Right renal pelvis (tissue), 4 donors: ENCODE measurements at places on chromosomes 1 and 21. TPM values are rescaled to one million over a fixed set of nuclear protein-coding genes. Genes with fewer than 3 reads are reported as not detected.

- DNase-seq: no peak
These were observed 16.8 kb downstream of the ERRFI1 start for GRCh38 chr1:8009043-8010002.

DNA sequence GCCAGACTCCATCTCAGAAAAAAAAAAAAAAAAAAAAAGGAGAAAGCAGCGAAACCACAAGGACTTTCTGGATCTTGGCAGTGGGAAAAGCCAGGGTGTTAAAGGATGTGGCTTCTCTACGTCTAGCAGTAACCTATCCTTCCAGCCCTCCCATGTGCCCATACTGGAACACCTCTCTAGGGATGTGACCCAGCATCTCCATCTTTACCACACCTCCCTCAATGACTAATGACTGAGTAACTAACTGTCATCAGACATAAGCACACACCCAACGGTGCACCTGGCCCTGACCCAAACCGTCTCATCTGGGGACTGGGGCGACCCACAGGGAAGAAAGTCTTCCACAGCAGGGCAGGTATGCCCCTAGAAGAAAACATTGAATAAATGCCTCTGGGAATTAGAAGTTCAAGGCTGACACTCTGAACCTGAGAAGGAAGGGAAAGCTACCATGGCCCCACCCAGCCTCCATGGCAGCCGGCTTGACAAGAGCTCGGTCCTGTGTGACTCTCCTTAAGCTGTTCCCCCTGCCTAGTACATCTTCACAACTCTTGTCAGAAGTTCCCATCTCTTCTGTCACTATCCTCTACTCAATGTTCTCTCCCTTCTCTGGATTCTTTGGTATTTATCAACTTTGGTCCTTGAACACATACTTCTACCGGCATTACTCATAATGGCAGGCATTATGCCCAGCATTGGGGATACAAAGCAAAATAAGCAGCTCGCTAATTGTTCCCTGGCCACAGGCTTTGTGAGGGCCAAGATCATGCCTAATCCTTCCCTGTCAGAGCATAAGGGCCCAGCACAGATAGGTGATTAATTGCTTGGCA lies 14.8 kb upstream of the PAQR6 start:
- no peak for DNase-seq

Gene SPATA1
- polyA plus RNA-seq: 2.1 TPM

Gene ATF3
- 7.7 TPM for polyA plus RNA-seq

DNA sequence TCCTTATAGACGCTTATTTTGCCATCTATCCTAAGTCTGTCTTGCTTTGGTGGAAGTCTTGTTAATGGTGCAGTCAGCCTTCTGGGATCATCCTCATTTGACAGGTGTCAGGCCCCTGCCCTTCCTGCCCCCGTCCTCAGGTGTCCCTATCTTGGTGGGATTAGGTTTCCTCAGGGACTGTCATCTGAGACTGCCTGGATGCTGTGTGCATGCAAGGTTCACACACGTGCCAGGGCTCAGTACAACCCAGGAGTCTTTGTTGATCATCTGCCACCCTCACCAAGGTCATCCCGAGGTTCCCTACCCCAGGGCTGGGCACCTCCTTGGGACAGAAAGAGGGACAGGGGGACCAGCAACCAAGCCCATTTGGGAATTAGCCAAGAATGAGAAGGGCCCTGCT lies 18.0 kb downstream of the PADI2 start:
- DNase-seq: no peak

Gene CAMSAP2
- 42.3 TPM for polyA plus RNA-seq

Gene CRYAA
- not detected for polyA plus RNA-seq

Gene DENND2D
- 18.1 TPM for polyA plus RNA-seq

Gene TSPAN2
- 46.3 TPM for polyA plus RNA-seq

Gene LCE3D
- polyA plus RNA-seq: not detected

Gene SLC26A9
- 0.38 TPM for polyA plus RNA-seq

DNA sequence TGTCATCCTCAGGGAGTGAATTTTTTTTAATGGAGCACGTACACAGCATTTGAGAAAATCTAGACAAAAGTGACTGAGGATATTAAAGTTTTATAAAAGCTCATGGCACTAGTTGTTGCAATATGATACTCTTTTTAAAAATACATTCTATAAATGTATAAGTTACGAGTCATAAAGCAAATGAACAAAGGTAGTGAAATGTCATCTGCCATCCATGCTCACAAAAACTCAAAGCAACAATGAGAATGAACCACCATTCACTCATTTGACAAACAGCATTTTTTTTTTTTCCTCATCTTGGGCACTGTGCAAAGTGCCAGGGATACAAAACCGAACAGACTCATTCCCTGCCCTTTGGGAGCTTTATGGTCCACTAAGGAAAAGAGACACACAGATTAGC lies 38.7 kb downstream of the GPR137B start:
- DNase-seq: no peak

DNA sequence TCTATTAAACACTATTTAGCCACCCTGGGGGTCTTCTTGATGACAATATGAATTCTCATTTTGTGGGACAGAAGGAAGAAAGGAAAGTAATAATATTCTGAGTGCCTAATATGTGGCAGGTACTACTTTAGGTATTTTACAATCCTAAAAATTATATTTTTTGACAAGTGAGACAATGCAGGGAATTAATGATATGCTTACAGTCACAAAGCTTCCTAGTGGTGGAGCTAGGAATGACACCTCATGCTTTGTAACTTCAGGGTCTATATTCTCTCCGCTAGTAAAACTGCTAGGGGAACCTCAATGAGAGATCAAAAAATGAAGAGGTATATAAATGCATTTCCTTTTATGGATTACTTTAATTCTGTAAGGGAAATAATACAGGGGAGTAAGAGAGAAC lies 44.3 kb downstream of the TPR start:
- DNase-seq: no peak

- no peak for DNase-seq
These were observed 685 bp upstream of the DDI2 start for GRCh38 chr1:15616373-15617172.

DNA sequence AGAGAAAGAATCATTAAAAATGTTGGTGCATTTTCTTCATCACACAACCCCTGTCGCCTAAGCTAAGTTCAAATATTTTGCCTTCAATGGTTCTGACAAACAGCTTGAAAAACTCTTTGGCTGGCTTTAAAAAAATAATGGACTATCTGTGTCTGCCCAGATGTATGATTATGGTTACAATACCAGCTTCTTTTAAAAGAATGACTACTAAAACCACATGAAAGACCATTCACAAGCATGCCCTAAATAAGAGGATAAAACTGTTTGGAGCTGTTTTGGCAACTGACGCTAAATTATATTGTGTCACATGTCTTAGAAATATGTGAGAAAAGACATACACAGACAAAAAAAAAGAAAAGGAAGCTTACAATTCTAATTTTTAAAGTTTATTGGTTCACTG lies 23.7 kb upstream of the PLPPR4 start:
- DNase-seq: no peak

Gene SNX7
- polyA plus RNA-seq: 38.2 TPM

GRCh38 chr1:202967684-202968281 lies 726 bp upstream of the CYB5R1 start:
- DNase-seq: no peak

DNA sequence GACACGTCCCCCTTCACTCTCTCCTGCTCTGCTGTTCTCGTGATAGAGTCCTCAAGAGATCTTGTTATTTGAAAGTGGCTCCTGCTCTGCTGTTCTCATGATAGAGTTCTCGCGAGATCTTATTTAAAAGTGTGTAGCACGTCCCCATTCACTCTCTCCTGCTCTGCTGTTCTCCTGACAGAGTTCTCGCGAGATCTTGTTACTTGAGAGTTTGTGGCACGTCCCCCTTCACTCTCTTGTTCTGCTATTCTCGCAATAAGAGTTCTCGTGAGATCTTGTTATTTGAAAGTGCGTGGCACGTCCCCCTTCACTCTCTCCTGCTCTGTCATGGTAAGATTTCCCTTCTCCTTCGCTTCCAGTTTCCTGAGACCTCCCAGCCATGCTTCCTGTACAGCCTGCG lies 47.9 kb downstream of the SMYD3 start:
- DNase-seq: no peak

- DNase-seq: no peak
These were observed 18.3 kb downstream of the DEGS1 start for GRCh38 chr1:224201383-224201782.

- DNase-seq: peak; percentile 12
These were observed 1.5 kb downstream of the MORC3 start for GRCh38 chr21:36321325-36322082.

GRCh38 chr1:53896635-53897229 lies 2.7 kb downstream of the DIO1 start:
- DNase-seq: no peak

Gene SUSD4
- polyA plus RNA-seq: 14.6 TPM

DNA sequence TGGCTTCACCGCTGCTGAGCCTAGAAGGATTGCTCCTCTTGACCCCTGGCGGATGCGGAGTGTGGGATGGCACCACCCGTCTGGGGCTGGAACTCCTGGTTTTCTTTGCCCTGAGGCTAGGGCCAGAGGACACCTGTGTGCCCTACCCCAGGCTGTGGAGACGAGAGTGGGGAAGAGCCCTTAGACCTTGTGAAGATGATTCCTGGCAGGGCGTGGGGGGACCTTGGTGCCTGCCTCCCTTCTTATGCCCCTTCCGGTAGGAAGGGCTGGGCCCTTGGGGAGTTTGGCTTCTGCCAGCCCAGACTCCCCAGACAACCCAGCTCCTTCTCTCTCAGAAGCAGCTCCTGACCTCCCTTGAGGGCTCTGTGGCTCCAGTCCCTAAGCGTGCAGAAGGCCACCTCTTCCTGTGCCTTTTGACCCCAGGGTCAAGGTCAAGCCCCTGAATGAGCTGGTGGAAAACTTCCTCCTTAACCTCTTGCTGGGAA lies 891 bp downstream of the RPS6KA1 start:
- DNase-seq: no peak

GRCh38 chr1:27972141-27972540 lies 12.4 kb downstream of the XKR8 start:
- DNase-seq: no peak

Gene KRTAP11-1
- polyA plus RNA-seq: not detected

DNA sequence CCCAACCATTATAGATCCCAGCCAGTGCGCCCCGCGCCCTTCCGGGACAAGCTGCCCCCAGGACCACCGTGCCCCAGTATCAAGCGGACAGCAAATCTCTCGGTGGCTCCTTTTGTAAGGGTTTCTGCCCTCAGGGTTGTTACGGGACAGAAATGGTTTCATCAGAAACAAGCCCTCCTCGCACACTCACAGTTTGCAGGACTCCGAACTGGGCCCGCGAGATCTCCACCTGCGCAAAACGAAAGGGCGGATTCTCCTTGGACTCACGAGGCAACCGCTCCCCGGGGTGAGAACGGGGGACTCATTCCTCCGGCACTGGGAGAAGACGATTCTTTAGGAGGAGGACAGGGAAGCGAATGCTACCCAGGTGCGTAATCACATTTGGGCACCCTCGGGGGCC lies 51.1 kb upstream of the H6PD start:
- no peak for DNase-seq

Gene RAP1GAP
- 26.4 TPM for polyA plus RNA-seq

GRCh38 chr21:37378700-37379139 lies 12.1 kb downstream of the DYRK1A start:
- DNase-seq: no peak

Gene TEX38
- polyA plus RNA-seq: 0.27 TPM

- DNase-seq: no peak
These were observed 93.4 kb downstream of the GDAP2 start for GRCh38 chr1:117836069-117836468.

- DNase-seq: no peak
These were observed 77.2 kb downstream of the PTPRC start for GRCh38 chr1:198716051-198716450.

- DNase-seq: no peak
These were observed 20.3 kb downstream of the TSPAN2 start for GRCh38 chr1:115068826-115069585.

Gene DNAH14
- 15.3 TPM for polyA plus RNA-seq

DNA sequence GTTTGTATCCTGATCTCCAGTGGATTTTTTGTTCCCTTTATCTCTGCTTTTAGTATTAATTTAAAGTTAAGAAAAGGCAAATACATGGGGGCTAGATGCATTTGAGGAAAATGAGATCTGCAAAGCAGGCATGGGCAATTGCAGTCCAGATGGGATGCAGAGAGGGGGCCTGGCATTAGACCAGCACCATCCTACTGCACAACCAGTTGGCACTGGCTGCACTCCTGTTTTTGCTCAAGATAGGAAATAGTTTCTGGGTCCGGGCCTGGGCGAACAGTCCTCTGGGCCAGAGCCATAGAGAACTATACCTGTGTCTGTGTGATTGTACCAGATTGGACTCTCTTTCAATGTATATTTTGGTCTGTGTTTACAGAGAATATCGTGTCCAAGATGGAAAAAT lies 34.0 kb upstream of the LEPR start:
- no peak for DNase-seq

Gene ETV3
- 23.7 TPM for polyA plus RNA-seq

DNA sequence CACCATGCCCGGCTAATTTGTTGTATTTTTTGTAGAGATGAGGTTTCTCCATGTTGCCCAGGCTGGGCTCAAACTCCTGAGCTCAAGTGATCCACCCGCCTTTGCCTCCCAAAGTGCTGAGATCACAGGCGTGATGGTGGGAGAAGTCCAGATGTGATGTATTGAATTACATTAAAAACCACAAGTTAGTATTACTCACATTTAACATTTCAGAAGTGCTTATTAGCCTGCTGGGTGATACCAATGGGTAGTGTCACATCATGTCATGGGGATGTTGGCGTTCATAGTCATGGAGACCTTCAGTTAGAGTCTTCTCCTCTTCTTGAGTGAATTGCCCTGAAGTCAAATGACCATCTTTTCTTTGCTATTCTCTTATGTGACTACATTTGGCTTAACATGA lies 63.6 kb upstream of the VAMP3 start:
- DNase-seq: no peak

GRCh38 chr21:29261555-29262540 lies 36.9 kb upstream of the BACH1 start:
- no peak for DNase-seq

DNA sequence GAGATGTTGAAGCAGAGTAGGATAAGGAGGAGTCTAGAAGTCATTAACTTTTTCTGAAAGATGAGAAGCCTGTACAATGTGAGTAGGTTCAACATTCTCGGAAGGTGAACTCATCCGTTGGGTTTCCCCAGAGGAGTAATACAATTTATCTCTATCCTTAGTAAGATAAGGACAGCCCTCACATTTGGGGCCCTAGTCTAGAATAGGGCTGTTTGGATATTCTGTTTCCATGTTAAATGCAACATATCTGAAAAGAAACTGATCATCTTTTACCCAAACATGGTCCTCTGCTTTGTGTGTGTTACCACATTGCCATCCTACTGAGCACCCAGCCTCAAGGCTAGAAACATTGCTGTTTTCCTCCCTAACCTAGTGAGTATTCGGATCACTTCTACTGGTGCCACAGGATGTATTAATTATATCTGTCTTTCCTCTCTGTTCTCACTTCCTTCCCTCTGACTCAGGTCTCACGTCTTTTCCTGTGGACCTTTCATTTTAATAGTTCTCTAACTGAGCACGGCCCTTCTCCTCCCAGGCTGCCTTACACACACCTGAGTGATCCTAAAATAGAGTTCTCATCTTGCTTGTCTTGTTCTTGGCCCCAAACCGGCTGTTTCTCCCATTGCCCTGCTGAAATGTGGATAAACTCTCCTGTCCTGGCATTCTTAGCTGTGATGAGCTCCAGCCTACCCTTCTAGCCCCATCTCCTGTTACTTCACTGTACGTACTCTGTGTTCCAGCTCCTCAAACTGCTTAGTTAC lies 91.7 kb downstream of the CDC14A start:
- DNase-seq: no peak

- DNase-seq: no peak
These were observed 40.5 kb downstream of the STPG1 start for GRCh38 chr1:24373044-24373443.
